ENCODE measurements at places on chromosomes 5 and 9.

- no peak for DNase-seq
Observed at GRCh38 chr5:93327605-93328004, 253.4 kb downstream of the NR2F1-AS1 start.

DNA sequence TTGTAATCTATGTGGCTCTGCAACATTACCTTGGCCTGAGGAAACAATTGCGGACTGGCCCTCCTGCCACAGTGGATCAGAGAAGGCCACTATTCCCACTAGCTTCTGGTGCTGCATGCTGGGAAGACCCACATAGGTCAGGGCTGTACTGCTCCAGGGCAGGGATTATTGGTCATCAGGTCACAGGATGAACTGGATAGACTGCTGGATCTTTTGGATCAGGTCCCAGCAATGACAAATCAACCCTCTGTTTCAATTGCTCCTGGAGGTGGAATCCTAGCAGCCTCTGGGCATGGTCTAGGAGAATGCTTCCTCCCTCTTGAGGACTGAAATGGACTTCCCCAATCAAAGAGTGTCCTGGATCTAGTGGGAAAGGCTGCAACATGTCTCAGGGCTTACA lies 66.7 kb upstream of the PHF24 start:
- no peak for DNase-seq

DNA sequence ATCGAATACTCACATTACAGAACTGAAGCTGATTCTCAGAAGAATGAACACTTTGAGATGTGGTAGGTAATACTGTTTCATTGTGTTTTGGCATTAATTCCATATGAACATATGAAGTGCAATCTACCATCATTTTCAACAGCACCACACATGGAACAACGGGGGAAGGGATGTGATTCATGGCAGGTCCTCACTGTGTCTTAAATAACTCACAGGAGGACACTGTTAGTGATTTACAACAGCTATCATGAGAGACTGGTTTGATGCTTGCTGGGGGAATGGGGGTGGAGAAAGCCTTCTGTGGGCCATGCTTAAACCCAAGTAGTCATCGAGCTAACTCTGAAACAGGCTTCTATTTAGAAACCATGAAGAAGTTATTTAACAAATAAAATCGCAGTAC lies 232.9 kb downstream of the SPOCK1 start:
- DNase-seq: no peak

DNA sequence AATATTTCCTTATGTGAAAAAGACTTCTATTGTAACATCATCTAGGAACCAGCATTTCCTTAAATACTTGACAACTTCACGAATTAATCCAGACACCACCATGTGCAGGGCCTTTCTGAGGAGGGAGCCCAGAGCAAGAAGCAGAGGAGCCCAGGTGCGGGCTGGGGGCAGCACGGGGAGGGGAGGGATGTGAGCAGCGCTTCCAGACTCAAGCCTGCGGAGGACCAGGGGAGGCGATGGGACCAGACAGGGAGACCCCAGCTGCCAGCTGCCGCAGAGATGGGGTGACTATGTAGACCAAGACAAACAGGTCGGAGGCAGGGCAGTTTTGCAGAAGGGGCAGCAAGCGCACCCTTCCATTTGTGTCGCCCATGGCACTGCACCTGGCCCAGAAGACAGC lies 596.1 kb downstream of the IRX1 start:
- no peak for DNase-seq

GRCh38 chr5:179802207-179802883 lies 4.3 kb downstream of the MGAT4B start:
- DNase-seq: no peak

DNA sequence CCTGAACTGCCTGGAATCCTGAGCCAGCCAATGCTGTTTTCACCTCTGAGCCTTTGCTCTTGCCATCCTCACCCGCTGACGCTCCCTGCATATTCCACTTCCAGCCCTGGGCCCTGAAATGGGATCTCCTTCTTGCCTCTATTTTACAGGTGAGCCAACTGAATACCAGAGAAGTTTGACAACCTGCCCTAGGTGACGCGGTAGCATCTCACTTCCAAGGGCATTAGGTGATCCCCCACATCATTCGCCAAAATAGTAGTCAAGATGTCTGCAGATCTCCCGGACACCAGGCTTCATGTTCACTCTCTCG lies 43.5 kb downstream of the FOXI1 start:
- DNase-seq: no peak

DNA sequence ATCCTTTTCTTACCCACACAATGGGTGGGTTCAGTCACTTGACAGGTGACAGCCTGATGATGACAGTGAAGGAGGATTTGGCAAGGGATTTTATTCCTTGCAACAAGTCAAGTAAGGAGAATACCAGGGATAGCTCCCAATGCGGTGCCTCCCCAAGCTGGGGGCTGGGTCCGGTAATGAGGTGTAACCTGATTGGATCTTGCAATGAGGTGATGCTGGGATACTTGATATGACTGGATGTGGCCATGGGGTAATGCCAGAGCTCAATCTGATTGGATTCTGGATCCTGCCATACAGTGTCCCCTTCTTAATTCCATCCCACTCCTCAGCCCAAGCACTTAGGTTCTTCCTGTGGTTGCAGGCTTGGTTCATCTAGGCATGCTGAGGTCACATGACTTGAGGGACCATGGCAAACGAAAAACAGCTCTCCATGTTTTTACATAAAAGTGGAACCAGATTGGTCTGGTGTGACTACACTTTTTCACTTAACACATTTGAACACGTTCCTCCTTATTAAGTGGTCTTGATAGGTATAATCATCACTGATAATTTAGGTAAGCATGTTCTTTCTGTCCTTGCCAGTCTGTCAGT lies 181.1 kb downstream of the PDZD2 start:
- no peak for DNase-seq

DNA sequence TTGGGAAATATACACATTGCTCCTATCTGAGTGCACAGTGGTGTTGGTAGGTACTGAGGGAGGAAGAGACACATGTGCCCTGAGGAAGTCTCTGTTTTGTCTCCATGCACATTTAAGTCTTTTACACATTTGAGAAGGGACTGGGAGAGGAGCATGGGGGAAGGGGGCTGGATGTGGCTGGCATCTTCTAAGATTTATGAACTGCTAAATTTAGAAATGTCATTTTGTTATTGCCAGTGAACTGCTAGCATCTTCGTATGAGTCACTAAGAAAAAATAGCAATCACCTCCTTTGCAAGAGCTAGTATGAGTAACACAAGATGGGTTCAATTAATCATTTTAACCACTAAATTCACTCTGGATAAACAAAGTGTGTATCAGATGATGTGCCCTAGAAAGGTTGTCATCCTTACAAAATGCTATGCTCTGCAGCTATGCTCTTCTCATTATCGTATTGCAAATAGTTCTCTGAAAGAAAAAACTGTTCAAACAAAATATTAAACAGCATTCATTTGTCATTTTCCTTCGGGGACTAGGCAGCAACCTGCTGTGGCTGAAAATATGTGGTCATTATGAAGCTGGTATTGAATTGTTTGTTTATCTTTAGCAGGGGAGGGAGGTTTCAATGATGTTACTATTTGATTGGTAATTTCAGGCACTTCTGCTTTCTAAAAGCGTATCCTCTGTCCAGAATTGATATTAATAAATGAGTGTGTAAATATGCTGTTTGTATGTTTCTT lies 236.5 kb downstream of the DMRTA1 start:
- no peak for DNase-seq

DNA sequence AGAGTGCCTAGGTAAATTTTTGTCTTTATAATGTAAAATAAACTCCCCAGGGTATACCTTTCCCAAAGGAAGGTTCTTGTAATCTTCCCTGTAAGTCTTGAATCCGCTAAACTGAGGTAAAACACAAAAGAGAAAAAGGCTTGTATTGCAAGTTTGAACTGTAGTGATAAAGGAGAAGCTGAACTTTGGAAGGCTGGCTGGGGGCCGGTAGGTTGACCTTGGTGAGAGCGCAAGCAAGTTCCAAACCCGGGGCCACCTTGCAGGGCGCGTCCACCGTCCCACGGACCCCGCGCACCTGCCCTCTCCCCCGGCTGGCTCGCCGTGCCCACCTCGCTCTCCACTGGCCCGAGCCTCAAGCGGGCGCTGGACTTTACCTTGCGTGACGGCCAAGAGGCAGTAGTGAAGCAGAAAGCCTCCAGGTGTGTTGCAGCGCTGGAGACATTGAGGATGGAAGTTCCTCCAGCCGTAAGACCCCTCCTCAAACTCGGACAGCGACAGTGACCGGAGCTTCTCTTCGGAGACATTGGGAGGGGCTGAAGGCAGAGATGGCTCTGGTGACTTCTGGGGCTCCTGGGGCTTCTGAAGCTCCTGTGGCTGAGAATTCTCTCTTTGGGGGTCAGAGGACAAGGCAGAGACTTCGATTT lies 428 bp downstream of the SLCO4C1 start:
- DNase-seq: no peak
